ENCODE measurements at places on chromosomes 12 and 14.

DNA sequence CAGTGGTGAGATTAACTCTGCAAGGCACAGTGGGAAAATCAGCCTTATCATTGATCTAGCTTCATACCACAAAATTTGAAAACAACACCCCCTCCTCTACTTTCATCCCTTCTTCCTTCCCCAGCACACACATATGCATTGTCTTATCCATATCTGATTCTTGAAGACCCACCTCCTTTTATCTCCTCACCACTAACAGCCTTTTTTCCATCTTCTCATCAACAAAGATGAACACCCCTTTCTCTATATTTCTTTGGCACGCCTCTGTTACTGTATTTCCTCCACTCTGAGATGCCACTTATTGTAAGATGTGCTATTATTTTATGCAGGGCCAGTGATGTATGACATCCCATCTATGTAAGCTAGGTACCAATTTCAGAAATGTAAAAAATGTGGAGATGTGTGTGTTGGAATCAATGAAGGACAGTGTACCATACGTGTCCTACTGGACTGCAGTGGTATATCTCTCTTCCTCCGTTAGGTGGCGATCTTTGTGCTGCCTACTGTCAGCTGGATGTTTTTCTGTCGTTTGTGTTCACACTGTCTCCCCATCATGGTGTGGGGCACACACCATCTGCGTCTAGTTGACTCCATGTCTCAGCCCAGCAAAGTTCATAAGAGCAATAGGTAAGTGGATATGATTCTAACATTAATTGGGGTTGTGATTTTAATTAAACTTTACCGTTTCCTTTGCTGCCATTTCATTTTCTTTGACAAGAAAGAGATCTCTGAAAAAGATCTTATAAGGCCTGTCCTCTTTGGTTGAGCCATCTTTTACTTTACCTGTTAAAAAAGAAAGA is 24.0 kb downstream of the CCDC38 start:
- DNase-seq, result peak; percentile 71

GRCh38 chr14:81313775-81314429 is 86.2 kb downstream of the STON2 start:
- no peak for DNase-seq

DNA sequence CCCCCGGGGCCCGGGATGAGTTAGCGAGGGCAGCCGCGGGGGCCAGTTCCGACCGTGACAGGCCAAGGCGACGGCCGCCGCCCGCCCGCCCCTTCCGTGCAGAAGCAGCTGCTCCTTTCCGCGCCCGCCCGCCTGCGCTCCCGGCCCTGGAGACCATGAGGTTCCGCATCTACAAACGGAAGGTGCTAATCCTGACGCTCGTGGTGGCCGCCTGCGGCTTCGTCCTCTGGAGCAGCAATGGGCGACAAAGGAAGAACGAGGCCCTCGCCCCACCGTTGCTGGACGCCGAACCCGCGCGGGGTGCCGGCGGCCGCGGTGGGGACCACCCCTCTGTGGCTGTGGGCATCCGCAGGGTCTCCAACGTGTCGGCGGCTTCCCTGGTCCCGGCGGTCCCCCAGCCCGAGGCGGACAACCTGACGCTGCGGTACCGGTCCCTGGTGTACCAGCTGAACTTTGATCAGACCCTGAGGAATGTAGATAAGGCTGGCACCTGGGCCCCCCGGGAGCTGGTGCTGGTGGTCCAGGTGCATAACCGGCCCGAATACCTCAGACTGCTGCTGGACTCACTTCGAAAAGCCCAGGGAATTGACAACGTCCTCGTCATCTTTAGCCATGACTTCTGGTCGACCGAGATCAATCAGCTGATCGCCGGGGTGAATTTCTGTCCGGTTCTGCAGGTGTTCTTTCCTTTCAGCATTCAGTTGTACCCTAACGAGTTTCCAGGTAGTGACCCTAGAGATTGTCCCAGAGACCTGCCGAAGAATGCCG is 699 bp downstream of the MGAT2 start:
- peak; percentile 50 for DNase-seq

DNA sequence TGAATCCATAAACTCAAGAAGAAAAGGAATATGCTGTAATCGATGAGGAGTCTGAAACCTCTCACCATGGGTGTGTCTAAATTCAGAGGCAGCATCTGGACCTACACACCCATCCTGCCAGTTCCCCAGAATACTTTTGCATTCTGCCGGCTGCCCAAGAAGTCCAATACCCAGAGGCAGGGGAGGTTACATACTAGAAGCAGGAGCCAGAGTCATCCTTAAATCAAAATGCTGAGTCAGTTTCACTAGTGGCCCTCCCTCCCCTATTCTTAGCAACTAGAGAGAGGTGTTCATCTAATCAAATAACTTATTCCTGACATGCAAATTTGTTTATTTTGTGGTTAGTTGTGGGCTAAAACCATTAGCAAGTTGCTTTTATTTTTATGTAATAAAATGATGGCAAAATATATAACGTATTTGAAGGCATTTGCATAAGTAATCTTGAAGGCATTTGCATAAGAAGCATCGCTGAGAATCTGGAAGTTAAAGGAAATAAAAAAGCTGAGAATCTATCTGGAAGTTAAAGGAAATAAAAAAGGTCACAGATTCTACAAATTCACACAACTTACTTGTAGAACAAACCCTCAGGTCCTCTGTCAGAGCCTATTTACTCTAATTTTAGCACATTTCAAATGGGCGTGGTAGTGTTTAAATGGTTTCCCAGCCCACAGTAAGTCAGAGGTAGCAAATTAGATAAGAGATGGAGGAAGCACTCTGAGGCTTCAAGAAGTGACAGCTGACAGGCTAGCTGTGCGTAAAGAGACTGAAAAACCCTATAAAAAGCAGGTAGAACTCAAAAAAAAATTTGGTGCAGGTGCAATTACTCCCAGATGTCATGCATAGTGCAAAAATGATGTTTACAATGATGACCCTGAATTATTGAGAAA is 7.8 kb downstream of the BHLHE41 start:
- no peak for DNase-seq

GRCh38 chr12:112166051-112167015 is 41.0 kb downstream of the TRAFD1 start:
- no peak for DNase-seq

DNA sequence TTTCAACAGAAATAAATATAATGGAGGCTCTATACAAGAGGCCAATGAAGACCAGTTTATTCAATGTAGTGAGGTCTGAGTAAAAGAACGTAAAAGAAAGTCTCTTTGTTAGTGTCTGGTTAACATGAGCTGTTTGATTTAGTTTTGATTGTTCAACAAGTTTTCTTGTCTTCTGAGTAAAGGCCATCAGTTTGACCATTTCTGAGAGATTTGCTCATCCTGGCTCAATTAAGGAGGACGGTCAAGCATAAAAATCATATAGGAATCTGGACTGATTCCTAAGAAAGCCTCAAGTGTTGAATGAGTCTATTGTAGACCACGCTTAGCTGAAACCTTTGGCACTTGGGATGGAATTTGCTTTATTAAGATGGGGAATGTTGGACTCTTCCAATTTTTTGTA is 32.5 kb upstream of the FGF23 start:
- no peak for DNase-seq

DNA sequence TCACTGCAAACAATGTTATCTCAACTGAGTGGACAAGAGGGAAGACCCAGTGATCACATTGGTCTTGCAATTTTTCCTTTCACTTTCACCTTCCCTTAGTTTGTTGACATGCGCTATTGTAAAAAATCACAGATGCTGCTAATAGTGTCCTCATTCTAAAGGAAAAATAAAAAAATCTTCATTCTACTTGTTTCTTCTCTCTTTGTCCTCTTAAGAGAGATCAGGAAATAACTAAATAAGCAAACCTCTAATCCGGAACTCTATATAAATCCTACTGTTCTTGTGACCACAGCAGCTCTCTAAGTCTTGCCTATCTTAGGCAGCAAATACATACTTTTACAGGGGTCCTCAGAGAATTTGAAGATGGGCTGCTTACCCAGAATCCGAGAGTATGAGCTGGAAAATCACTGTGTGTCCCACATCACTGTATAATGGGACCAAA is 257.7 kb downstream of the NAV3 start:
- DNase-seq, result no peak

Data from GM03348 (cell line).